ENCODE measurements at places on chromosomes 3 and 15. TPM values are rescaled to one million over a fixed set of nuclear protein-coding genes. Genes with fewer than 3 reads are reported as not detected.

GRCh38 chr3:113129168-113129567, 82.2 kb upstream of the BOC start:
- DNase-seq, result no peak

- no peak for DNase-seq
Observed at GRCh38 chr3:47083786-47084185, 80.1 kb downstream of the SETD2 start.

The CYP1A2 gene
- not detected for total RNA-seq

DNA sequence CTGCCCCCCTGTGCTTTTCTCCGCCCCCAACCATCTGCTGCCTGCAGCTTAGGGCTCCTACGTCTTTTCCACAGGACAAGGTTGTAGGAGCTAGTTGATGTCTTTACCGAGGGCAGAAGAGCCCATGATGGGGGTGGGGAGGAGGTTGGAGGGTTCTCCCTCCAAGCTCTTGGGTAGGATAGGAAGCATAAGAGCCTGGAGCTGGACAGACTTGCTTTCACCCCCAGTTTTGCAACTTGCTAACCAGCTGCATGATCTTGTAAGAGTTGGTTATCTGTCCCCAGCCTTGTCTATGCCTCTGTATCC, 856 bp downstream of the ABCF3 start:
- DNase-seq, result no peak

- no peak for DNase-seq
Observed at GRCh38 chr15:60672400-60672799, 193.5 kb upstream of the ICE2 start.

GRCh38 chr3:37129871-37130270, 44.5 kb downstream of the LRRFIP2 start:
- DNase-seq, result no peak

The PLA2G4B gene
- 5.3 TPM for total RNA-seq

GRCh38 chr3:105334138-105334882, 32.4 kb upstream of the ALCAM start:
- no peak for DNase-seq

DNA sequence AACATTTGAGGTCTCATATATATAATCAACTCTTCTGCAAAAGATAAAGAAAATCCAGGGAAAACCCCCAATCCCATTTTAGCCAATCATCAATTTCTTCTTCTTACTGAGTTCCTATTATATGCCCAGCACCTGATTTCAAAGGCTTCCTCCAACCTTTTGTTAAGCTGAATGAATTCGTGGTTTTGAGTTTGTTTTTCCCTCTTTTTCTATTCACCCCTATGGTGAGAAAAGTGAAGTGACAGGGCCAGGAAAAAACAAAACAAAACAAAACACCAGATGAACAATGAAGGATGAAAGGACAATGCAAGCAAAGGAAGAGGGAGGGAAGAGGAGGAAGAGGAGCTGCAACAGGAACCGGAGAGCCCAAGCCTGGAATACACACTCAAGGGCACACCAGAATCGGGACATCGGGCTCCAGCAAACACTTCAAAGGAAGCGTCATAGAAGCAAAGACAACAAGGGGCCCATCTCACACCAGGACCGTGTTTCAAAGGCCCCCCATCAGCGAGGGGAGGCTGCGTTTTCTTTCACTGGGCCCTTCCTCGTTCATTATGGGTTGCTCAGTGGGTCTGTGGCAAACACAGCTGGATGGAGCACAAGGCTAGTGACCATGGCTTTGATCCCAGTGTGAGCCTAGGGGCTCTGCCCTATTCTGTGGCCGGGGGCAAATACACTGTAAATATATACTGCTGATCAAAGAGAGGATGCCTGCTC, 50.2 kb downstream of the VGLL4 start:
- no peak for DNase-seq

DNA sequence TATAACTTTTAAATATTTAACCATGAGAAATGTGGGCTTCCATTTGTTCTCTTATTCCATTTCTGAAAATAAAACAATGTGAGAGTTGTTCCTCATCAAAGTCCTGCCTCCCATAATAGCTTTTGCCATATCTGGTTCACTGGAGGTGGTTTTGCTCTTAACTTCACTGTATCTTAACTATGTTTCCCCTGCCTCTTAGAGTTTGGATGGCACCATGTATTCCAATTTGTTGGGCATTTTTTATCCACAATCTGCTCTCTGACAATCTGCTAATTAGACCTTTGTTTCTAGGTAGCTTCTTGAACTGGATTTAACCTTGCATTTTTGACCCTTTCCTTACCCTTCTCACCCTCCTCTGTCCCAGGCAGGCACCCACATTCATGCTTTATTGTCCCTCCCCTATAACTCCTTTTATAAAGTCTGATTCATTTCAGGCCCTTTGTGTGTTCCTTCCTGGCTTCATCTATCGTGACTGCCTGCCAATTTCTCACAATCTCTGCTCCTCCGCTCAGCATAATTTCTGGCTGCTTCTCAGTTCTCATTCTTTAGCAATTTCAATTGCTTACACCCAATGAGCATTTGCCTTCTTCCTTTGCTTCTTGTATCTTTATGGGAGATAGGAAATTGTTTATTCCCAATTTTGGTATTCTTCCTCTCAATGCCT, 144.2 kb upstream of the ARHGEF26 start:
- DNase-seq, result no peak

The TUSC7 gene
- total RNA-seq, result not detected

- no peak for DNase-seq
Observed at GRCh38 chr3:134846911-134847317, 51.9 kb downstream of the EPHB1 start.

DNA sequence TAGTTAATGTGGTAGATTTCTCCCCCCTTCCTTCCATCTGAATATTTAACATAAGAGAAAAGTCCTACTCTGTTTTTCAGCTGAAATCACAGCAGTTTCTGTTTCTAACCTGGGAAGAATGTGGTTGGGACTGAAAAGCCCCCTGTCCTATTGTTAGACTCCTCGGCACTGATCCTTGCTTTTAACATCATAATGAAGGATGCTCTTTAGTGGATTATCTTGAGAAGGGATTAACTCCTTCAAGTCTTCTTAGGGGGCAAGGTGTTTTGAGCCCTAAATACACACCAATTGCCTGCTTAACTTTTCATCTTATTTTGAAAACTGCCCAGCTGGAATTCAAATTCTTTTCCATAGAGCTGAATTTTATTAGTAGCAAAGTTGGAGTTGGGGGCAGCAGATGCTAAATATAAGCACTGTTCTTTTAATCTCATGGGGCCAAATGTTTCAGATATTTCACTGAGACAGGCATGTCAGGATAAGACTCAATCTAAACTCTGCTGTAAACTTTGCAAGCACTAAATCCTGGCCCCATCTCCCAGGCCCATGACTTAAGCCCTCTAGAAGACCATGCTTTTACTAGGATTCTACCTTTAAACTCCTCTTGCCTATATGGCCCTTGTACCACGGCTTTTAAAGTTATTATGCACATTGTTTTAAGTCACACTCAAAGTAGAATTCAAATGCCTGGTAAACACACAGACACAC, 243.2 kb upstream of the NR2F2 start:
- peak; percentile 67 for DNase-seq

GRCh38 chr15:101578443-101578894, 73.7 kb downstream of the TM2D3 start:
- peak; percentile 84 for DNase-seq

DNA sequence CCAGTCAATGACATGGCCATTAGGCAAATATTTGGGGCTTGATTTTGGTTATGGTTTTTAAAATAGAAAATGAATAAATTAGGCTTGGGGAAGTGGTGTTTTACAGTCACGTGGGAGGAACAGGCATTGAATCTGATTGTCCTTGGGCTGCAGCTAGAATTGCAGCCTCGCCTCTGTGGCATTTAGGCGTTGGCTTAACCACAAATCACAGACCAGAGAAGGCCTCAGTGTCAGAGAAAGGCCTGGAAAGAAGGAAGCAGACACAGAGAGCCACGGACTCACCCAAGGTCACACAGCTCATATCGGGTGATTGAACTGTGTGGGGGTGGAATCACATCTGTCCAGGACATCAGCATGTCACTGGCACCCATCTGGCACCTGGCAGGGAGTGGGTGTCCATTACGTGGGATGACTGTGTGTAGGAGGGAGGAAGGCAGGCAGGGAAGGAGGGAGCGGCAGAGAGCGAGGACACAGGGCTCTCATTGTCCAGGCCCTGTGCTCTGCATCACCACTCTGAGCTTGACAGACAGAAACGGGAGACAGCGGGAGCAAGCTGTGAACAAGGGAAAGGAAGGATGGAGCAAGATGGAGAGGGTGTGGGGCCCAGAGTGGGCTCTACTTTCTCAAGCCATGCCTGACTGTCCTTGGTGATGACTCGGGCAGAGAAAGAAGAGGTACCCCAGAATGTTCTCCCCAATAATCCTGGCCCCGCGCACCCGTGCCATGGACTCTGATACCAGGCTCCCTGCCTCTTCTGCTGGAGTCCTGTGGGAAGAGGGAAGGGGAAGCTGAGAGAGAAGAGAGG, 186.4 kb downstream of the FAM43A start:
- no peak for DNase-seq

DNA sequence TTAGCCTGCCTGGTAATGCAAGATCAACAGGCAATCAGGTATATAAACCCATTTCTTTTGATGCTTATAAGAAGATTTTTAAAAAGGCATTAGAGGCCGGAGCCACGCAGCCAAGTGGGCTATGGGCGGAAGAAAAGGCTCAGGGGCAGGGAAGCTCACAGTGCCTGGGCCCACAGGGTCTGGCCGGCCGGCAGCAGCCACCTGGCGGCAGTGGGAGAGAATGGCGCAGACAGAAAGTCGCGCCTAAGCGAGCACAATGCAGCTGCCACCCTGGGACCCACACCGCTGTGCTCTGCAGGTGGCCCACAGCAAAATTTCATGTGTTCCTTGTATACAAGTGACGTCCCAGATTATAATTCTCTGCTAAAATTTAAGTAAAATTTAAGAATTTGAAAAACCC, 448.6 kb upstream of the RASGRP1 start:
- no peak for DNase-seq

The ECT2 gene
- total RNA-seq, result 117 TPM

GRCh38 chr15:48680841-48681240, 35.3 kb upstream of the FBN1 start:
- no peak for DNase-seq

GRCh38 chr3:177213801-177214535, 16.7 kb upstream of the TBL1XR1 start:
- no peak for DNase-seq

The CHDH gene
- total RNA-seq, result 11.7 TPM

The NDUFB5 gene
- 172 TPM for total RNA-seq

The PRSS50 gene
- total RNA-seq, result 0.07 TPM

The TWF2 gene
- total RNA-seq, result 99.0 TPM

DNA sequence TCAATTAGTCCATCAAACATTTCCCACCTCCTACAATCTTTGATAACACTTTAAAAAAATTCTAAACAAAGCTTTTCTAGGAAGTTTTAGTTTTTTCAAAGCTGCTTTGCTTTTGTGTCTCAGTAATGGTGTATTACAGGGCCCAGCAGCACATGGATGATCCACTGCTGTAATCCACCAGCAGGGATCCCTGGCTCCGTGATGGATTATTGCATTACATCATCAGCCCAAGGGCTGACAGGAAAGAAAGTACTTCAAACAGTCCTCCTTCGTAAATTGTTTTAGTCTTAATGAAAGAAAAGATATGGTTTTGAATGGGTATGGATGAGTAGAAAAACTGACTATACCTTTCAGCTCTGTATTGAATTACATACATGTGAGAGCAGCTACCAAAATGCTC, 688.9 kb upstream of the NAALADL2 start:
- no peak for DNase-seq

GRCh38 chr15:101140697-101141065, 111.2 kb downstream of the CHSY1 start:
- DNase-seq, result no peak

The CD276 gene
- 136 TPM for total RNA-seq

- peak; percentile 86 for DNase-seq
Observed at GRCh38 chr3:55486101-55486856, 827 bp downstream of the WNT5A start.

- no peak for DNase-seq
Observed at GRCh38 chr3:75014008-75014407, 399.5 kb upstream of the CNTN3 start.

GRCh38 chr15:67859331-67859946, 19.6 kb upstream of the RNU6-1 start:
- DNase-seq, result no peak

GRCh38 chr3:42780892-42781700, 8.0 kb upstream of the CCDC13 start:
- peak; percentile 76 for DNase-seq

The C3orf20 gene
- total RNA-seq, result 0.04 TPM

The PPP1R14D gene
- total RNA-seq, result not detected

DNA sequence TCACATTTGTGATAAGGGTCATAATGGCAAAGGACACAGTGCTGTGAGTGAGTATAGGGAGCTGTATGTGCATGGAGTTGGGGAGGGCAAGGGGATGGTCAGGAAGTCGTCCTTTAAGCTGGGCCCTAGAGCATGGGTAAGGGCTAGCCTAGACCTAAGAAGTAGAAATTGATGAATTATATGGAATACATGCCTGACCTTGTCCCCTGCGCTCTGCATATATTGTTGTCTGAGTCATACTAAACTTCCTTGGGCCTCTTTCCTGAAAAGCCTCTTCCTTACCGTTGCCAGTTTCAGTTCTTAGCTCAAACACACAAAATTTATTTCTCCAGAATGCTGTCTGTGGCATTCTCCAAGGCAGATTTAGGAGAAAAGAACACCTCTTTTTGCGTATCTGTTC, 4.6 kb downstream of the SNRK start:
- DNase-seq, result no peak

- peak; percentile 82 for DNase-seq
Observed at GRCh38 chr15:51093839-51094605, 684 bp downstream of the TNFAIP8L3 start.

The TAGLN3 gene
- total RNA-seq, result 3.5 TPM

The IREB2 gene
- 37.6 TPM for total RNA-seq

DNA sequence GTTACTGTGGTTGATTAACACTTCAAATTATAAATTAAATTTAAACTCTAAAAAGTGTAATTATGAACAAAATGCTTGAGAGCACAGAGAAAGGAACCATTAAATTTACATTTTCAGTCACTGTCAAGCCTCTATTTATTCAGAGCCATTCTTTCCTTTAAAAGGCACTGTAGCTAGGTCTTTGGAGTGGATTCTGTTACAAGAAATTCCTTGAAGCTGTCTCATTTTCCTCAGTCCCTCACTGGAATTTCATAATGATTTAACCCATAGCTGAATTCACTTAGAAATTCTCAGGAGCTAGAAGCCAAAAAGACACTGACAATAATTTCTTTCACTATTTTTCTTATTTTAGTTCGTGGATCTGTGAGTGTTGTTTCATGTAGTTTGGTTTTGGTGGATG, 81.2 kb upstream of the TCF12 start:
- DNase-seq, result no peak

The KBTBD13 gene
- 0.17 TPM for total RNA-seq
